Cerebellum (tissue), 4 donors: ENCODE measurements at places on chromosomes 5 and 9. TPM values are rescaled to one million over a fixed set of nuclear protein-coding genes. Genes with fewer than 3 reads are reported as not detected.
A peak's percentile ranks its signal among the peaks of the same experiment; 100 is the strongest.

- DNase-seq: no peak
Measured at GRCh38 chr9:7042124-7042523, 284.4 kb downstream of the KDM4C start.

- peak; percentile 43 for DNase-seq
Measured at GRCh38 chr5:14663734-14664269, 716 bp upstream of the OTULIN start.

DNA sequence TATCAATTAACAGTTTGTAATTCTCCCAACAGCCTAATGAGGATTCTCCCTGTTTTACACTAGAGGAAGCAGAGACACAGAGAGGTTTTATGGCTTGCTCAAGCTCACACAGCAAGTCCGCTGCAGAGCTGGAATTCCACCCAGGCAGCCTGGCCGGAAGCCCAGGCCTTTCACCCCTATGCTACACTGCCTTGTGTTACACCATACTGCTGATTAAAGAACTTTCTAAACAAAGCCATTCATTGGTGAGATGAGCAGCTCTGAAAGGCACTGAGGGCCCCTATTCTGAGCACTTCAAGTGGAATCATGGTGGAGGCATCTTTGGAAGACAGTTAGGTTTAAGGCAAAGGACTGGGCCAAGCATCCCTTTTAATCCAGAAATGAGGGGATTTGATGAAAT is 14.7 kb upstream of the LARP1 start:
- DNase-seq: no peak

DNA sequence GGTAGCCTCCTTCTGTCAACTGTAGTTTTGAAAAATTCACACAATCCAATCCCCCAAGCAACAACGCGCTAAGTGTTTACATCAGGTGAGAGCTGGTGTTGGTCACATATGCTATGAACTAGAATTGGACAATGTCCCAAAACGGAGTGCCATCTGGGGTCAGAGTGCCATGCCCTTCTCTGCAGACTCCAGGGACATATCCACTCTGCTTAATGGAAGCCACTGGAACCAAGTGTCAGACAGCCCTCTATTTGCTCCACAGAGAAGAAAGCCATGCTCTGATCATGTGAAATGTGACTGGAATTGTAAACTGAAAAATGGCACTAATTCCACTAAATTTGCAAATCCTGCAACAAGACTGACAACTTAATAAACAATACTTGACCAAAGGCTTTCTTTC is 12.2 kb downstream of the ABCA1 start:
- DNase-seq: no peak

DNA sequence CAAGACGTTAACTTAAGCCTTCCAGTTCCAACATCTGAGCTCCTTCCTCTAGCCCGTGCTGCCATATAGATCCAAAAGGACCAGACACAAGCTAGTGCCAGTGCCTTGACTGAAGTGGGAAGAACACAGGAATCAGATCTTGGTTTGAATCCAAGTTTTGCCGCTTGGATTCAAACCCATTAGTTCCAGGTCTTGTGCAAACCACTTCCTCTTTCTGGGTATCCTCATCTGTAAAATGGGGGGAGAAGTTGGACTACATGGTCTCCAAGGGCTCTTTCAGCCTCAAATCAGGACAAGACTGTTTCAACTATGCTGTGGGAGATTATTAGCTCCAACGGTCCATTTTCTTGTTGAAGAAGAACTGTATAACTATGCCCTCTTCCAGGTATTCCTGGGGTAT is 32.6 kb downstream of the TTLL11 start:
- DNase-seq: no peak

- no peak for DNase-seq
Measured at GRCh38 chr9:27348785-27349697, 52.1 kb upstream of the EQTN start.

- DNase-seq: no peak
Measured at GRCh38 chr9:99828417-99829176, 6.9 kb downstream of the NR4A3 start.

- DNase-seq: no peak
Measured at GRCh38 chr5:74241751-74242140, 398.8 kb downstream of the ENC1 start.

DNA sequence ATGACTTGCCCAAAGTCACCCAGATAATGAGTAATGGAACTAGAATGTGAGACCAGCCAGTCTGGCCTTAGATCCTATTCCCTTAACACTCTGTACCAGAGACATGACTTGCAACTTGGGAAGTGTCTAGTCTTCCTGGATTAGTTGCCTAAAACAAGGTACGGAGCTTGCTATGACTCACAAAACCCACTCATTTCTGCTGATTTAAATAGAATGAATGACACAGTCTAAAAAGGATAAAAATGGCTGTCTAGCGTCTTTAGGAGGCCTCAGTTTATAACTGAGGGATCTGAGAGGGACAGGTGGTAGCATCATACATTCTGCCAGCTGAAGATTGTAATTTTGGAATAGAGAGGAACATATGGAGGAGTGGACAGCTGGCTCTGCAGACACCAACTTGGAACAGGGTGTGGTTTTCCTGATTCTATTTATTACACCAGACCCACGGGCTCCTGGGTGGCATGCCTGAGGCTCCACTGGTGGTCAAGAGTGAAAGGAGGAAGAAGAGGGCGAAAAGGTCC is 62.7 kb downstream of the ABLIM3 start:
- DNase-seq: no peak

DNA sequence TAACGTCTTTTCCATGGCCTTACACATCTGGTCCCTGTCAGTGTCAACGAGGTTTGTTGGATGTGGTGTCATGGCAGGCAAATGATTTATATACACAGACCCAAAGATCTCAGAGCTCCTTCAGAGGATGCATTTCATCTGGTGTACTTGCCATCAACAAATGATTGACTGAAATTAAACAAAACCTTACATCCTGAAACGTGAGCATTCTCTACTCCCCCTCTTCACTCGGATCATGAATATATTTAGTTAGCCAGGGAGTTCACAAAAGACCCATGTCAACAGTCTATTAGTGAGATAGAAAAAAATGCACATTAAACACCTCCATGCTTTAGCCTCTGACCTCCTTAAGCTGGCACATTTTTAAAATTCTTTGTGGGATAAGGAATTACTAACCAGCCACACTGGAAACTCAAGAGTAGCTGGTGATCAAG is 215.6 kb downstream of the EFNA5 start:
- DNase-seq: no peak

GRCh38 chr5:133245191-133246052 is 193.6 kb downstream of the HSPA4 start:
- DNase-seq: no peak

GRCh38 chr9:99807276-99807852 is 14.3 kb upstream of the NR4A3 start:
- DNase-seq: no peak

DNA sequence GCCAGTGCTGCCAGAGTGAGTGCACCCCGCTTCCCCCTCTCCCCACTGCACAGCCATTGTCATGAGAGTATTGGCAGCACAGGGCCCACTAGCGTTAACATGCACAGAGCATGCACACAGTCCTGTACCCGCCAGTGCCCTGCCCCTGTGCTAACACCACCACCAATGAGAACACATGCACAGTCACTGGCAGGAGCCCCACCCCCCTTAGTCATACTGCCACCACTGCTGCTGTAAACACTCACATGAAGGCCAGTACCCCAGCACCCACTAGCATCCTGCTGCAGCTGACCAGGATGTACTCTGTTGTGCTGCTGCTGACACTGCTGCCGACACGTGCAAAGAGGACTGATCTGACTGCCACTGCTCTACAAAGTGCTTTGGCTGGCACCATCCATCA is 19.5 kb upstream of the RANBP6 start:
- no peak for DNase-seq

GRCh38 chr9:75615284-75615683 is 275.2 kb upstream of the PCSK5 start:
- no peak for DNase-seq

GRCh38 chr5:93584596-93585040 is 1.6 kb downstream of the NR2F1 start:
- no peak for DNase-seq

GRCh38 chr9:88775037-88775471 is 216.2 kb upstream of the S1PR3 start:
- no peak for DNase-seq

DNA sequence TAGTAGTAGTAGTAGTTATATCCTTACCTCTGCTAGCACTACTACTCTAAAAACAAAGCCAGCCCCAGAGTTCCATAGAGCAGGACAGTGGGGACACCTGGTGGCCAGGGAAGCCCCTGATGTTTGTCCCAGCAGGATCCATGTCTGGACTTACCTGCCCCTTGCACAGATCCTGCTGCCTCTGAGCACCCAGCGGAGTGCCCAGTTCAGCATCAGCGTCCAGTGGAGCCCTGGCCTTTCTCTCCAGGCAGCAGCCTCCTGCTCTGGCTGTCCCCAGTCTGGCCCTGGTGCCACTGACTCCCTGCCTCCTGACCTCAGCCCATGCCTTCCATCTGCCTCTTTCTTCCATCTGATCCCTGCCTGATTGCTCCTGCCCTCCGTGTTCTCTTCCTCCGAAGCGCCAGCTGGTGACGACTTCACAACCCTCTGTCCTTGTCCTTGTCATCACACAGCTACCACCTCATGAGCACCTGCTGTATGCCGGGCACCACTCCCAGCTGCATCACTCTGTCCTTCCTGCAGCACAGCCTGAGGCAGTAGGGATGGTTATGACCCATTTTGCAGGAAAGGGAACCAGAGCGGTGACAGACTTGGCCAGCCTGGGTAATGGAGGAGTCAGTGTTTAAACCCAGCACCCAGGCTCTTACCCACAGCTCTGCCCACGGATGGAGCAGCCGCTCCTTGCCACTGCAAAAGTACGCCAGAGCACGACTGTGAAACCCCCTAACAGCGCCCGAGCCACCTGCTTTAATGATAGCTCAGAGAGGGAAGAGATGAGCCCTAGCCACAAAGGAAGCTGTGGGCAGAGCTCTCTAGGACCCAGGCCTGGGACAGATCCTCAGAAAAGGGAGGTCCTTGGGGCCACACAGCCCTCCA is 11.5 kb downstream of the SARDH start:
- peak; percentile 72 for DNase-seq

- no peak for DNase-seq
Measured at GRCh38 chr5:169024421-169024820, 276.5 kb downstream of the SLIT3 start.

The MLANA gene
- not detected for total RNA-seq

The NR2F1 gene
- total RNA-seq: 97.7 TPM

The SPATA31E1 gene
- not detected for total RNA-seq

The PLAC8L1 gene
- not detected for total RNA-seq

The C5 gene
- total RNA-seq: 10.9 TPM

The NOXA1 gene
- total RNA-seq: 1.5 TPM

The STPG3 gene
- total RNA-seq: not detected

The FOXD4L3 gene
- total RNA-seq: not detected

The ORM2 gene
- total RNA-seq: not detected

The SGCD gene
- 10.5 TPM for total RNA-seq

The NUTM2G gene
- total RNA-seq: not detected

The ACOT12 gene
- total RNA-seq: 2.4 TPM

The SLC36A2 gene
- total RNA-seq: not detected

The ADAMTS12 gene
- total RNA-seq: 7.6 TPM

The NUTM2F gene
- not detected for total RNA-seq

The SAXO1 gene
- total RNA-seq: under 0.01 TPM

The EPB41L4B gene
- total RNA-seq: 14.1 TPM

The SNX18 gene
- 22.5 TPM for total RNA-seq

The NTNG2 gene
- 25.0 TPM for total RNA-seq

The PSAT1 gene
- total RNA-seq: 42.8 TPM

The KCNT1 gene
- total RNA-seq: 3.2 TPM

The FCN2 gene
- total RNA-seq: not detected
